Stimulated activated naive CD4-positive, alpha-beta T cell treated with Interleukin-2 at 50 U/mL for 16 hours (primary cell): ENCODE measurements at places on chromosomes 16 and 17.

DNA sequence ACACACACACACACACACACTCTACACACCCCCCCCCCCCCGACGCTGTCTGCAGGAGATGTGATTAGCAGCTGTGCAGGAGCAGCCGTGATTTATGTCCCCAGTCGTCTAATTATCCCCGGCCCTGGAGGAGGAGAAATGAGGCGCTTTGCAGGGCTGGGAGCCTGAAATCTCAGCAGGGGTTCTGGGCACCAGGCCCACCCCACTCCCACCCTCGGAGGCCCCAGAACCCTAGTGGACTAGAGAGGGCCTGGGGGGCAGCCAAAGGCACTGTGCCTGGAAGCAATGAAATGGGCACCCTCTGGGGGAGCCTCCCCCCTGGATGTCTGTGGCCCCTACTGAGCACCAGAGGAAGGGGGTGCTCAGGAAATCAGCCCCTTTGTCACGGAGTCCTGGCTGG lies 134.2 kb upstream of the CIBAR2 start:
- no peak for DNase-seq

DNA sequence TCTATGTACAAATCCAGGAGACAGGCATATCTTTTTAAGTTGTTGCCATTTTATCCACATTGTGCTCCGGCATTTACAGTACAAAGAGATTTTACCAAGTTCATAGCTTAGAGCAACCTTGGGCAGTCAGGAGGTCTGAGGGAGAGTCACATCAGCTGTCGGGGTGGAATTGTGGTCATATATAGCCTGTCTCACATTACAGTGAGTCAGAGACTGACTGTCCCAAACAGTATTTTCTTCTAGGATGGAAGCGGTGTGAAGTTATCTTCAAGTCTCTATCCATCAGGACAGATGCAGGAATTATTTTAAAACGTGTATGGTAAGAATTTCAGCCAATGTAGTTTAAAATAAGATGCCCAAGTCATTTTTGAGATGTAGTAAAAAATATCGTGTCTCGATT lies 53.0 kb downstream of the GPRC5B start:
- no peak for DNase-seq

DNA sequence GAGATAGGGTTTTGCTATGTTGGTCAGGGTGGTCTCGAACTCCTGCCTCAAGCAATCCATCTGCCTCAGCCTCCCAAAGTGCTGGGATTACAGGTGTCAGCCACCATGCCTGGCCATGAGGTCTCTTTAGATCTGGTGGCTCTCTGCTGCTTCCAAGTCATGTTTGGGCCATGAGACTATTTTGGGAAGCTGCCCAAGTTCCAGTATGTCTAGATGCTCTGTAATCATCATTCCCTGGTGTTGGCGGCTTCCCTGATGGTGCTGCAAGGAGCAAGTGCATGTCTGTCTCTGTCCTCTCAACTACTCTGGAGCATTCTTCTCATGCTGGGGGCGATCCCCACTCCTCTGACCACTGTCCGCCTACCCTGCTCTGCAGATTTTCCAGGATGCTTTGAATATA lies 6.4 kb upstream of the ODF4 start:
- no peak for DNase-seq

GRCh38 chr16:53121661-53122060 lies 66.9 kb downstream of the CHD9 start:
- DNase-seq: no peak

GRCh38 chr16:30760577-30761426 lies 1.1 kb downstream of the CFAP119 start:
- DNase-seq: no peak

GRCh38 chr16:1088295-1089170 lies 7.5 kb downstream of the C1QTNF8 start:
- DNase-seq: no peak

DNA sequence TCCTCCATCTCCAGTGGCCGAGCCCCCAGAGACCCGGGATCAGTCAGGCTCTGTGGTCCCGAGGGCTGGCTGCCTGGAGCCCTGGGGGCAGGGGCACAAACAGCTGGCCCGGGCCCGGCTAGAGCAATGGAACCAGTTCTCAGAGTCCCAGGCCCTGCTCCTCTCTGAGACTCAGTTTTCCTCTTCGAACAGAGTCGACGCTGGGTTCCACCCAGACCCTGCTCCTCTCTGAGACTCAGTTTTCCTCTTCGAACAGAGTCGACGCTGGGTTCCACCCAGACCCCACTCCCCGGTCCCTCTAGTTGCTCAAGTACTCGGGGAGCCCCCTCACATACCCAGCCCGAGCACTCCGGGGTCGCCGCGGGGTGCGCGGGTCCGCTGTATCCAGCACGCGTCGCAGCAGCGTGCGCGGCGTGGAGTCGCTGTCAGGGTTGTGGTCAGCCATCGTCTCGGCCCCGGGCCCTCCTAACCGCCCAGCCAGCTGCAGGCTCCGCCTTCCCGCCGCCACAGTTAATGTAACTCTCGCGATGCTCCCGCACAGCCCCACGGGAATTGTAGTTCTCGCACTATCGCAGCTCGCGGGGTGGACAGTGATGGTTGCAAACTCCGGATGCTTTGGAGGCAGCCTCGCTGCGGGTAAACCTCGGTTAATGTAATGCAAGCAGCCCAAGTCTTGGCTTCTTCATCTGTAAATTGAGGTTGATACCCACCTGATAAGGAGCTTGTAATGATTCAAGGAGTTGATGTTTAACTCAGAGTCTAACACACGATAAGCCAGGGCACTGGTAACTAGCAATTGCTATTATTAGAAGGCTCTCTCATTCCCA lies 8.5 kb upstream of the THAP11 start:
- peak; percentile 93 for DNase-seq

GRCh38 chr16:2687531-2688308 lies 5.4 kb downstream of the KCTD5 start:
- DNase-seq: no peak

- DNase-seq: no peak
These were observed 172.8 kb upstream of the CDH11 start for GRCh38 chr16:65294708-65295107.

DNA sequence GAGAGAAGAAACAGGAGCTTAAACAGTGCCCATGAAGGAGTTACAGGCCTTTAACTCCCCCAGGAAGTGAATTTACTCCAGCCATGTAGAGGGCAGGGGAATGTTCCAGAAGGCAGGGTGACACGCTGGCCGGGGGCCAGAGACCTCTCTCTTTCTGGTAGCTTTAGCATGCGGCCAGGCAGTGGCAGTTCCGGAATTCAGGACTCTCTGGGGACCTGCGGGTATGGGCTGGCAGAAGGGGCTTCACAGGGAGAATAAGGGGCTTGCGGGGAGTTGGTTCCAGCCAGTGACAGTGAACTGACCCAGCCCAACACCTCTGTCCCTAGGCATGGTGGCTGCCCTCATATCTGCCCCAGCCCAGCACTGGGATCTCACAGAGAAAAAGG lies 40.0 kb downstream of the MYH3 start:
- DNase-seq: no peak

- no peak for DNase-seq
These were observed 20.2 kb downstream of the CHCT1 start for GRCh38 chr17:60442271-60443173.

GRCh38 chr16:6122401-6122800 lies 1024.8 kb upstream of the EEF2KMT start:
- DNase-seq: no peak

- DNase-seq: no peak
These were observed 15.5 kb downstream of the MAP1LC3B start for GRCh38 chr16:87407511-87408112.

DNA sequence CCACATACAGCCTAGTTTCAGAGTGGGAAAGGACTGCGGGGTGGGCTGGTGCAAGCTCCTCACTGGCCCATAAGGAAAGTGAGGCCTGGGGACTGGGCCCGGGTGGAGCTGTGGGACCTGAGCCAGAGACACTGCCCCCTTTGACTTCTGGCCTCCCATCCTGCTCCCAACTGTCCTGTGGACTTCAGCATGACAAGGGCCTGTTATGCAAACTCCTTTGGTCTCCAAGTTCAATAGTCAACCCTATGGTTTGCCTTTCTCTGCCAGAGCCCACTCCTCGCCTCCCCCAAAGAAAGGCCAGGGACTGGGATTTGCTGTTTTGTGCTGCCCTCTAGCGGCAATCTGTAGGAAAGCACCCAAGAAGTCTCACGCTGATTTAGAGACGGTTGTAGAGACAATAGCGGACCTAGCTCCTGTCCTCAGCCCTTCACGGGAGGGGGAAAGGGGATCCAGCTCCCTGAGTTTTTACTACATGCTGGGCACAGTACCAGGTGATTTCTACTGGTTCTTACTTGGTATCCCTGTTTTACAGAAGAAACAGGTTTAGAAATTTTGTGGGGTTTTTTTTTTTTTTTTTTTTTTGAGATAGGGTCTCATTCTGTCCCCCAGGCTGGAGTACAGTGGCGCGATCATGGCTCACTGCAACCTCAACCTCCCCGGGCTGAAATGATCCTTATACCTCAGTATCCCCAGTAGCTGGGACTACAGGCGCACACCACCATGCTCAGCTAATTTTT lies 1.2 kb upstream of the TLCD3B start:
- peak; percentile 43 for DNase-seq

DNA sequence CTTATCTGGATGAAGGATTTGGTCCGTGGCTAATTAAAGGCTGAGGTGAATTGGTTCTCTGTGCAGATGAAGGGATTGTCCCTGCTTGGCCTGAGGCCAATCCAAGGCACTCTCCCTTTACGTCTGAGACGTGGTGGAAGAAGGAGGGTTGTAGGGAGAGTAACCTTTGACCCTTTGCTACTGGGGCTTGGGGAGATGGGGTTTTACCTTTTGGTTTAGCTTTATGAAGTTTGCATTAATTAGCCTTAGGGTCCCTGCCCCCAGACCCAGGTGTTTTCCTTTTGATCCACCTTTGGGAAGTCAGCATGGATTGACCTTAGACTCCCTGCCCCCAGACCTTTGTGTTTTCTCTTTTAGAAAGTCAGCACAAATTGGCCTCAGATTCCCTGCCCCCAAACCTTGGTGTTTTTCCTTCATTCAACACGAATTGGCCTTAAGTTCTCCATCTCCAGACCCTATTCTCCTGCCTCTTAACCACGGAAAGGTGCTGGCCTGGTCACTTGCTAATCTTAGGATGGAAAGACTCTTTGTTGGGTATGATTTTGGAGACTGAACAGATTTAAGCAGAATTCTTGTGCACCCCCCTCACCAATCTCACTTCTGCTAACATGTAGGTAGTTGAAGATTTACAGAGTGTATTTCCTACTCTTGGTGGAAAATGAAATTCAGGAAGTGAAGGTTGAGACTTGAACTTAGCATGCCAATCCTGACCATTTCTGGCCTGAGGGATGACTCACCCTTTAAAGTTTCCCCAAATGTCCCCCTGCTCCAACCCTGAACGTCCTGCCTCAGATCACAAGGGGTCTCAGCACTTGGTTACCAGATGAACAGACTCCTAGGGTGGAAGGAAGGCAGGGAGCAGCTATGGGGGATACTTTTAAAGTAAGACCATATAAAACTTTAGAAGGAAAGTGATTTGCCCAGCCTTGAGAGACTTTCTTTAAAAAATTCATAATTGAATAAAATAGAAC lies 23.1 kb upstream of the MMD start:
- DNase-seq: no peak

- peak; percentile 85 for DNase-seq
These were observed at the start of gene C1QBP for GRCh38 chr17:5438716-5439445. TSS of gene C1QBP (minus strand) at chr17:5439155. CDS start at chr17:5439073, 82 bp downstream.

GRCh38 chr17:77869665-77870132 lies 88.8 kb upstream of the TNRC6C start:
- DNase-seq: no peak

DNA sequence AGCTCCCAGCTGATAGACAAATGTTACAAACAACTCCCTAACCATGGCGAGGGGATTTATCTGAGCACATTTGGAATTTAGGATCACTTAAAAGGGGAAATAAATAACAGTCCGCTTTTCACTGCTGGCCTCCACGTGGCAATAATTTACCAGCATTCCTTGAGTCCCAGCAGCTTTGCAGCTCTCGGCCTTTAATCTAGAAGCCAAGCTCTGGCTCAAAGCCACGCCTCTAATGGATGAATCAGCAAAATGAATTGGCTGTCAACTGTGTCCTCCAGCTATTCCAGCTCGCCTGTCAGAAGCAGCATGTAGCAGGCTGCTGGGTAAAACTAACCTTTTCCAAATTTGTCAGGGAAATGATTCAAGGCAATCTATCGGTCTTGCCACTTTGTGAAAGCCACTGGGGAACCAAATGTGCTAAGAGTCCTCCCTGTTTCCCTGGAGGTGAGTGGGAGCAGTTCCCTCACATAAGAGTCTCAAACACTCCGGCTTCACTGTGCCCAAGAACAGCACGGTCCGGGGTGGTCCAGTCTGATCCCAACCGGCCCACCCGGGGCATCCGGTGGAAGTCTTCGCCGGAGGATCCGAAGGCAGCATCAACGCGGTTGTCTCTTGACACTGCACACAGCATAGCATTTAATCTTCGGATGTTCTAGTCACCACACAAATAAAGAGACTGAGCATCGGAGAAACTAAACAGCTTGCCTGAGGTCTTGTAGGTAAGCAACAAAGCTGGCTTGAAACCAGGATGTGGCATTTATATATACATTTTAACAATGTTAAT lies 143.3 kb downstream of the PARN start:
- no peak for DNase-seq

- no peak for DNase-seq
These were observed 6.5 kb downstream of the XPO6 start for GRCh38 chr16:28205117-28205899.

- no peak for DNase-seq
These were observed 689.5 kb upstream of the RBFOX1 start for GRCh38 chr16:6643080-6643686.

GRCh38 chr16:66225696-66226095 lies 140.8 kb upstream of the CDH5 start:
- DNase-seq: no peak

GRCh38 chr16:31135535-31136286 lies at the start of gene PRSS8:
TSS of gene PRSS8 (minus strand) at chr16:31135727. CDS start at chr16:31135498, 229 bp downstream.
- DNase-seq: no peak

DNA sequence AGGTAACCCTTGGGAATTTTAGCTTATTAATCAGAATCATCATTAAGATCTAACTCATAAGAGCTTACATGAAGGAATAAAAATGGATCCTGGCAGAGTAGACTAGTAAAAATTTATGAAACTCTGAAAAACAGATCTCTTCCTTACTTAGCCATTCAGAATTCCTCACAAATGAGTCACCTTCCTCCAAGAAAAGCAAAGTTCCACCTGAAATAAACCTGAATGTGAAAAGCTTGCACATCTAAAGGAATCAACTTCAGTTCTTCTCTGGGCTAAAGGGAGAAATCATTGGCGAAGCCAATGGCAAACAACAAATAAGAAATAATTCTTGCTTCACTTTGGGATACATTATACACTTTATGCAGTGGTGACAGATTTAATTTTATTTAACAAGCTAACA lies 22.7 kb downstream of the MYO1D start:
- no peak for DNase-seq

- no peak for DNase-seq
These were observed 10.9 kb downstream of the SLC13A2 start for GRCh38 chr17:28484296-28484695.

- DNase-seq: no peak
These were observed 327.9 kb downstream of the HS3ST4 start for GRCh38 chr16:26019381-26020242.

DNA sequence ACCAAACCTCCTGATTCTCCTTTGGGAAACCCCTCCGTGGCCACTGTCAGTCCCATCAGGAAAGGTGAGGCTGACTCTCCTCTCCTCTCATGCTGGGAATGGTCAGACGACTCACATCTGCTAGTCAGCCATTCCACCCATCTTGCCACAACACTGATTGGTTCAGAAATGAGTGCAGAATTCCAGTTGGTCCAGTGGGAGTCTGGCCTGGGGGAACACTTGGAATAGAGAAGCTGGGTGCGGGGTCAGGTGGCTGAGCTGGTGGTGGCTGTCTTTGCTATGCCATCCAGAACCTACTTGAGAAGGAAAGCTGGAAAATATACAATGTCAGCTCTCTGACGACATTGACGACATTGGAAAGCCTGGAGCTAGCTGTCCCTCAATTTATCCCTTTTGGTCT lies 23.6 kb upstream of the PLLP start:
- DNase-seq: no peak
